KG1 (cell line): ENCODE measurements at places on chromosomes 1 and 21.

- DNase-seq, result no peak
Measured at GRCh38 chr1:31424568-31424967, 11.6 kb downstream of the SERINC2 start.

DNA sequence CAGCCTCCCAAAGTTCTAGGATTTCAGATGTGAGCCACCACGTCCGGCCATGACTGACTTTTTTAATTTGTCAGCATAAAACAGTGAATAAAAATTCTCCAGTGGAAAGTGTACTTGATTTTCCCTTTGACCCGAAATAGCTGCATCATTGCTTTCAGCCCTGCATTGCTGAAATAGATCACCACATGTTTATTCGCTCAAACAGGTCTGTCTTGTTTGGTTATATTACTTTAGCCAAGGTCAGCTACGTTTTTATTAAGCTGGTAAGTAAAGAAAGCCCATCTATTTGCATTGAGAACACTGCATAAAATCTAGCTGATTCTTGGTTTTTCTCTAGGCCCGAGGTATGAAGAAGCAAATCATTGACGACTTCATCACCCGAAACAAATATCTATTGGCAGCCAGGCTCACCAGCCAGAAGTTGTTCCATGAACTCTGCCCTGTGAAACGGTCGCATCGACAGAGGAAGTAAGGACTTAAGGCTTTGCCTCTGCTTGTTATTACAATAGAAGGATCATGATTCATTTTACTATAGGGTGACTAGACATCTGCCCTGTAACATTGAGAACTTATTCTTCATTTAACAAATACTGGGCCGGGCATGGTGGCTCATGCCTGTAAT, 25.6 kb downstream of the AGMAT start:
- DNase-seq, result no peak

DNA sequence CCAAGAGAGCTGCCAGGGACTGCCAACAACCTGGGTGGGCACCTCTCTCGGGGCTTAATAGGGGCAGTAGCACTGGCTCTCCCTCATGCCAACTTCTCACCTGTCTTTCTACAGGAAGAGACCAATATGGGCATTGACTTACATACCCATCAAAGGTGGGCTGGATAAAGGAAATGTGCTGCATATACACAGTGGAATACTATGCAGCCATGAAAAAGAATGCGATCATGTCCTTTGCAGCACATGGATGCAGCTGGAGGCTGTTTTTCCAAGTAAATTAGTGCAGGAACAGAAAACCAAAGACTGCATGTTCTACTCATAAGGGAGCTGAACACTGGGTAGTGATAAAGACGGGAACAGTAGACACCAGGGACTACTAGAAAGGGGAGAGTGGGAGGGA, 172.5 kb downstream of the URB2 start:
- DNase-seq, result no peak

- DNase-seq, result no peak
Measured at GRCh38 chr1:4660917-4661594, 6.6 kb downstream of the AJAP1 start.

DNA sequence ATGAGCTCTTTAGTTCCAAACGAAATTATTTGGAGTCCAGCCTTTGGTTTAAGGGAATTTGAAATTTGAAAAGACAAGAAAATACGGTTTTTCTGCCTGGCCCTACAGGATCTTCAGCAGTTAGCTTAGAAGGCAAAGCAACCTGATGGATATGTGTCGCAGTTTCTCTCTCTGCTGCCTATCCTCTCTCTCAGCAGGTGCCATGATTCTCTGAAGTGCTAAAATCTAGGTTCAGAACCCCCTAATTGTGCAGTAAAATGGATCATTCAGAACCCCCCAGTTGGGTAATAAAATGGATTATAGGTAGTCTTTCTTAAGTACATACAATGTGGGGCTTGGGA, 446 bp upstream of the DEPDC1 start:
- no peak for DNase-seq

GRCh38 chr1:158310623-158311022, 20.7 kb downstream of the CD1B start:
- DNase-seq, result no peak

DNA sequence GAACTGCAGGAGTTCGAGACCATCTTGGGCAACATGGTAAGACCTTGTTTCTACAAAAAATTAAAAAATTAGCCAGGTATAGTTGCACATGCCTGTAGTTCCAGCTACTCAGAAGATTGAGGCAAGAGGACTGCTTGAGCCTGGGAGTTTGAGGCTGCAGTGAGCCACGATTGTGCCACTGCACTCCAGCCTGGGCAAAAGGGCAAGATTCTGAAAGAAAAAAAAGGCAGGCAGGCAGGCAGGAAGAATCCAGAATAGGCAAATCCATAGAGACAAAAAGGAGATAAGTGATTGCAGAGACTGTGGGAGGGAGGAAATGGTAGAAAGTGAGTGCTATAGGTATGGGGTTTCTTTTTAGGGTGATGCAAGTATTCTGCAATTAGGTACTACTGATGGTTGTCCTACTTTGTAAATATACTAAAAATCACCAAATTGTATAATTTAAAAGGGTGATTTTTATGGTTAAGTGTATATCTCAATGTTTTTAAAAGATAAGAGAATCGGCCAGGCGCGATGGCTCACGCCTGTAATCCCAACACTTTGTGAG, 29.4 kb downstream of the ZZZ3 start:
- DNase-seq, result no peak

GRCh38 chr1:200288226-200288625, 121.6 kb downstream of the ZNF281 start:
- DNase-seq, result no peak

GRCh38 chr1:78286686-78287085, 204.1 kb upstream of the PTGFR start:
- no peak for DNase-seq

GRCh38 chr1:15757016-15757543, 1.5 kb upstream of the FBLIM1 start:
- no peak for DNase-seq

GRCh38 chr21:43297989-43298388, 128.9 kb downstream of the SIK1 start:
- no peak for DNase-seq

DNA sequence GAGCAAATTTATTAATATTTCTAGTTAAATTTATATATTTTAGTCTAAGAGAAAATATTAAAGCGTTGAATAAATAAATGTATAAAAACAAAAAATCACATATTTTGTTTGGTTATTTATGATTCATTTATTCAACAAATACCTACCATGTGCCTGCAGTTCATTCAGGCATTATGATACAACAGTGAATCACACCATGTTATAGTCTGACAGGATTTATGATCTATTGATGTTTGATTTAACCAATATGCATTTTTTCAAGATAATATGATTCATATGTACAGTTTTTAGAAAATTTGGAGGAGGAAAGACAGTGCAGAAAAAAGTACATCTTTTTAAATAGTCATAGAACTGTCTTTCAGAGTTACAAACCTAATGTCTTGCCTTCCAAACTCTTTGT, 7.4 kb upstream of the TRIM58 start:
- no peak for DNase-seq

DNA sequence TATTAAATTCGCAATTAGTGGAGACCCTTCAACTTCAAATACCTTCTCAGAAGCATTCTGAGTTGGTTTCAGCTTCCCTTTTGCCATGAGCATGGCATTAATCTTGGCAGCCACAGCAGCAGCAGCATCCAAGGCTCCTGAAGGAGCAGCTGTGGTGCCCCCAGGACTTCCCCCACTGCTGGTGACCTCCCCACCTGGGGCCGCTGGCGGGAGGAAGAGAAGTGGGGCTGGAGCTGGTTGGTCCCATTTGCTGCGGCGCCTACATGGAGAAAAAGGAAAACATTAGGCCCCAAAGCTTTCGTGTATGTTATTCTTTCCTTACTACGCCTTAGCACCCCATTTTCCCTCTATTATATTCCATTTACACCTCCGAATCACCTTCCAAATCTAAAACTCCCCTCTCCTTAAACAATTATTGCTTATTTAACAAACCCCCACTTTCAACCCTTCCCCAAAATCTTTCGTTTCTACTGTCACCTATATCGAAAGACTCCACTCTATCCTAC, 569 bp downstream of the KHDC4 start:
- no peak for DNase-seq

GRCh38 chr1:68111519-68112436, 61.4 kb upstream of the DIRAS3 start:
- DNase-seq, result no peak

DNA sequence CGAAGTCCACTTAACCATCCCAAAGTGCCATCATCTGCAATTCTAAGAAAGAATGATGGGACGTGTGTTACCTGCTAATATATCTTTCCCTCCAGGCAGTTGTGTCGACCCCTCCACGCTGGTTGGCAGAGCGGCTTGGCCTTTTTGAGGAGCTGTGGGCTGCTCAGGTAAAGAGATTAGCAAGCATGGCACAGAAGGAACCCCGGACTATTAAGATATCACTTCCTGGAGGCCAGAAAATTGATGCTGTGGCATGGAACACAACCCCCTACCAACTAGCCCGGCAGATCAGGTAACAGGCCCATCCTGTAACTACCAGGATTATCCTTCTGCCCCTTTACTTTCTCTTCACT, 520 bp downstream of the TARS2 start:
- DNase-seq, result no peak

GRCh38 chr1:155006601-155007101, 4.0 kb downstream of the ZBTB7B start:
- DNase-seq, result peak; percentile 79

DNA sequence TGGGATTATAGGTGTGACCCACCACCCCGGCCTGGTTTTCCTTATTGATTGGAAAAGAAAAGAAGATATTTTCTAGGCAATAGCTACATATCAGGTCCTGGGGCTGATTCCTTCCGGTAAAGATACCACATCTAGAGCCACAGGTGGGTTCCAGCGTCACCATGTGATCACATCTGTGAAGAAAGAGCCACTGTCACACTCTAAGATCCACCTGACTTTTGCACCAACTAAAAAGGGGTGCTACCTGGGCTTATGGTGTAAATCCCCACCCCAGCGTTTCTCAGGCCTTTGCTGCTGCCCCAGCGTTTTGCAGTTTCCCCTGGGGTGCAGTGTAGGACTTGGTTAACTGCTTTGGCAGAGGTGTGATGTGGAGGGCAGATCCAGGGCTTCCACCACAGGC, 22.3 kb upstream of the PDE9A start:
- DNase-seq, result no peak

GRCh38 chr1:88973520-88974137, 18.8 kb downstream of the KYAT3 start:
- no peak for DNase-seq

DNA sequence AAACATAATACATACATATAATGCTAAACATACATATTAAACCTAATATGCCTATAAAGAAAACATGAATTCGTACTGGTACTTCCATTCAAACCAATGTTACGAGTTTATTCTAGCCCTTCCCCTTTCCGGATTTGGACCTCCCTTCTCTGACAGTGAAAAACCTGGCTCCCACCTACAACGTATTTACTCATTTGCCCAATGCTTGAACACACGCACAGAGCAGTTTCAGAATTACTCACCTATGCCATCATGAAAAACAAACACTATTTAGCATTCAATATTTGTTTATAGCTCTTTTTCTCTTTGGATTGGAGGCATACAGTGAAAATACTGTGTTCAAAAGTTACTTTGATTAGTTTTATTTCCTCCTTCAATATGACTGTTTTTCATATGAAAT, 204.4 kb downstream of the LMX1A start:
- no peak for DNase-seq

DNA sequence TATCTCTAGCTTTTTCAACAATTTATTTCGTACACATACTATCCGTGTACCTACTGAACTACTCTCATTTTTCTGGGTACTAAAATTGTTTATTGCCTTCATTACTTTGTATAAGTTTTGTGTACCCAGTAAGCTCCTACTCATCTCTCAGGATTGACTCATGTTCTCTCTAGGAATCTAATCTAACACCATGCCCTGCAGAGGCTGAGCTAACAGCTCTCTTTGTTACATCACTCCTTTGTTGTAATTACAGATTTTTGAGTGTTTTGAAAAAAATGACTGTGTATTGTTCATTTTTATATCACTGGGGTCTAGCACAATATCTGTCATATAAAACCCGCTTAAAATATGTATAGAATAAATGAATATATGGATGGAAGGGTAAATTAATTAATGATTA, 167.1 kb downstream of the ATP6V1G3 start:
- no peak for DNase-seq

- DNase-seq, result no peak
Measured at GRCh38 chr1:7366955-7367665, 404.0 kb upstream of the VAMP3 start.

- DNase-seq, result no peak
Measured at GRCh38 chr1:15432324-15432723, 5.9 kb upstream of the CTRC start.

DNA sequence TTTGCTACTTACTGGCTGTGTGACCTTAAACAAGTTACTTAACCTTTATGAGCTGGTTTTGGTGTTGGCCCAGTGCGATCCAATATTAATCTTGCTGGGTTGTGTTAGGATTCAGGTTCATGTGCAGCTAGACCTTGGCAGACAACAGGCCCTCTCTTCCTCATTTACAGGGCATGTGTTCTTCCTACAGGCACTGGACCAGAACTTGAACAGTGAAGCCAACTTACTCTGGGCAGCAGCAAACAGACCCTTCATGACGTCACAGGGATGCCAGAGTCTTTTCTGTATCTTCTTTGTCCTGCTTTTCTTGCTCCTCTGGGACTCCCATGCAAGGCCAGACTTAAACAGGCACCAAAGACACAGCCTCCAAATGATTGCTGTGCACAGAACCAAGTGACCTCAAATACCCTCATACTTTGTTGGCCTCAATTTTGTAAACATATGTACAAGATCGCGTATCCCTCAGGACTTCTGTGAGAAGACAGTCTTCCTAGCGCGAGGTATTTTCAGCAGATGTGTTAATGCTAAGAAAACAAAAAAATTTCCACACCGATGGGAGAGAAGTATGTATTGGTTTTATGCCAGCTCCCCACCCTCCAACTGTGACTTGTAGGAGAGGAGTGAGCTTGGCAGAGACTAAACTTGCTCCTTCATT, 73.7 kb downstream of the URB2 start:
- DNase-seq, result no peak

- DNase-seq, result no peak
Measured at GRCh38 chr21:26587736-26588201, 14.7 kb upstream of the CYYR1 start.

- no peak for DNase-seq
Measured at GRCh38 chr1:96771847-96772246, 50.3 kb downstream of the PTBP2 start.

- DNase-seq, result no peak
Measured at GRCh38 chr1:197247465-197247864, 20.6 kb upstream of the CRB1 start.

- no peak for DNase-seq
Measured at GRCh38 chr1:15956150-15956549, 19.8 kb downstream of the ZBTB17 start.

DNA sequence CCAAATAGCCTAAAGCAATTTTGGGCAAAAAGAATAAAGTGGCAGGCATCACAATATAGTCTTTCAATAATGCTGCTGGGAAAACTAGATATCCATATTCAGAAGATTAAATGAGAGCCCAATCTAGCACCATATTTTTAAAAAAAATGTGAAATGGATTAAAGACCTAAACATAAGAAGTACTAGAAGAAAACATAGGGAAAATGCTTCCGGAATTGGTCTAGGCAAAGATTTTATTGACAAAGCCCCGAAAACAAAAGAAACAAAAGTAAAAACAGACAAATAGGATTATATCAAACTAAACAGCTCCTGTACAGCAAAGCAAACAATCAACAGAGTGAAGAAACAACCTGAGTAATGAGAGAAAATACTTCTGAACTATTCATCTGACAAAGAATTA, 48.6 kb upstream of the KCNK1 start:
- no peak for DNase-seq

GRCh38 chr1:84103197-84103992, 40.7 kb upstream of the PRKACB start:
- no peak for DNase-seq
